Right ventricle myocardium superior (tissue), 1 donor: ENCODE measurements at places on chromosomes 2 and 18. TPM values are rescaled to one million over a fixed set of nuclear protein-coding genes. Genes with fewer than 3 reads are reported as not detected.

GRCh38 chr18:63387861-63388260, 20.9 kb upstream of the KDSR start:
- DNase-seq = no peak

- no peak for DNase-seq
Observed at GRCh38 chr18:11288401-11288800, 139.0 kb upstream of the PIEZO2 start.

DNA sequence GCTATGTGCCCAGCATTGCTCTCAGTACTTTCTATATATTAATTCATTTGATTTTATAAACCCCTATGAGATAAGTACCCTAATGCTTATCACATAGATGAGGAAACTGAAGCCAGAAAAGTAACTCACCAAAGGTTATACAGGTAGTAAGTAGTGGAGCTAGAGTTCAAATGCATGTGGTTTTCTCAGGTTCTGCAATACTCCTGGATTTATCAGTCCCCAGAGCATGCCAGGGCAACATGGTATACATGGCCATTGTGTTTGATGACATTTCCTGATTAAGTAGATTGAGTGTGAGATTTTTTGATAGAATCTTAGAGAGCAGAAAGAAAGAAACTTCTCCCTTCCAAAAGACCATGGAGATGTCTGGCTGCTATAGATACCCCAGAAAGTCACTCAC, 233.1 kb downstream of the IKZF2 start:
- DNase-seq = no peak

DNA sequence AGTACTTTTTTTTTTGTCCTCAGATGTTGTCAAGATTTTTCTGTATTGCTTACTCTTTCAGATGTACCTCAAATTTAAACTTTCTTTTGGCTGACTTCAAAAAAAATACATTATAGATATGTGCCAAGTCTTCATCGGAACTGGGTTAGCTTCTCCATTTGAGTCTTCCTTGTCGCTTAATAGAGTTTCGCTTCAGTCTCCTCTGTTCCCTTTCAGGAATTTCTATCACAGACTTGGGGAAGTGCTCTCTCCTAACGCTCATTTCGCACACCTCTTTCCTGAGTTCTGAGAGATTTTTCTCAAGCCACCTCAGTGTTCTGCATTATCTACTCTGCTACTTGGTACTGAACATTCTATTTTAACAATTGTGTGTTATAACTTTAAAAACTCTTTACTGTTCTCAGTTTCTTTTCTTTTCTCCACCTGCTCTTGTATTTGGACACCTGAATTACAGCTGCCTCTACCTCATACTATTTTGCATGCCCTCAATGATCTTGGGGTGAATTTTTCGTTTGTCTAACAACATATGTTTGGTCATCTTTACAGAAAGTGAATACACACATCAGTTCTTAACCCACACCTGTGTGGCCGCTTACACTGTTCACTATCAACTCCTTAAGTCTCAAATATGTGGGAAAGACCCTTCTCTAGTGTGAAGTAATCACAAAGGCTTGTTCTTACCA, 16.5 kb downstream of the PTPN2 start:
- DNase-seq = no peak

DNA sequence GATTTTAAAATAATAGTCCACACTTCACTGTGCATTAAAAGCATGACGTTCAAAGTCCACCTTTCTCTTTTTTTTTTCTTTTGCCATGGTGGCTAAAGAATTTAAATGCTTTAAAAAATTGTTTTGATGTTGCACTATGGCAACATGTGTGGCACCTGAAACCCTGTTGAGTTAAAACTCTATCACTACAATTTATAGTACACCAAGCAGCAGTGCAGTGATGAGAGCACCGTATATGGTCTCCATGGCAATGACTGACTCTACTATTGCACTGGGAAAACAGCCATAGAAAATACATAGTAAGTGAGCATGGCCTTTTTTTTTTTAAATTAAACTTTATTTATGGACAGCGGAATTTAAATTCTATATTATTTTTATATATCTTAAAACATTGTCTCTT, 298.8 kb downstream of the FIGN start:
- DNase-seq = no peak

- no peak for DNase-seq
Observed at GRCh38 chr18:13213036-13213795, 5.3 kb upstream of the LDLRAD4 start.

GRCh38 chr2:138565230-138565598, 63.6 kb downstream of the SPOPL start:
- DNase-seq = no peak

The CRYGD gene
- not detected for total RNA-seq

The IL36B gene
- not detected for total RNA-seq
